ENCODE measurements at places on chromosomes 1 and 21.

GRCh38 chr1:247304031-247304430 lies 27.6 kb downstream of the ZNF496 start:
- no peak for DNase-seq

GRCh38 chr1:169236143-169236542 lies 129.7 kb downstream of the ATP1B1 start:
- no peak for DNase-seq

DNA sequence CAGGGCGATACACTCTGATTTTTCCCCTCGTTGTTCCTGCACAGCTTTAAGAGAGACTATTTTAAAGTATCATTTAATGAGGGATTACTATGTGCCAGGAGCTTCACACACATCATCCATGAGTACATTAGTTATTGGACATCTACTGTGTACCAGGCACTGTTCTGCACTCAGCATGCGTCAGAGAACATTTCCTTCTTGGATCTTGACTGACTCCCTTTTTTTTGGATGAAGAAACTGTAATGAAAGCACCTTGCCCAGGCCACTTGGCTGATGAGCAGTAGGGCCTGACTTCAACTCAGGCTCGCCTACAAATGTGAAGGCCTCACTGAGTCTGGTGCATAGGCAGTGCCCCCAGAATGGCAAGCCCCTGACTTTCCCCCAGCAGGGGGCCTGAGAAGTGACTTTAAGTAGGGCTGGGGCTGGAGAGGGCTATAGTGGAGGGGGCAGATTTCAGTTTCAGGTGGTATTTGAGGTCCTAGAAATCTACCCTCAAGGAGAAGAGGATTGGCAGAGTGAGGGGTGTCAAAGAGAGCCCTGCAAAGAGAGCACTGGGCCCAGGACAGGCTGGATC lies 50.0 kb downstream of the PTPRU start:
- no peak for DNase-seq

DNA sequence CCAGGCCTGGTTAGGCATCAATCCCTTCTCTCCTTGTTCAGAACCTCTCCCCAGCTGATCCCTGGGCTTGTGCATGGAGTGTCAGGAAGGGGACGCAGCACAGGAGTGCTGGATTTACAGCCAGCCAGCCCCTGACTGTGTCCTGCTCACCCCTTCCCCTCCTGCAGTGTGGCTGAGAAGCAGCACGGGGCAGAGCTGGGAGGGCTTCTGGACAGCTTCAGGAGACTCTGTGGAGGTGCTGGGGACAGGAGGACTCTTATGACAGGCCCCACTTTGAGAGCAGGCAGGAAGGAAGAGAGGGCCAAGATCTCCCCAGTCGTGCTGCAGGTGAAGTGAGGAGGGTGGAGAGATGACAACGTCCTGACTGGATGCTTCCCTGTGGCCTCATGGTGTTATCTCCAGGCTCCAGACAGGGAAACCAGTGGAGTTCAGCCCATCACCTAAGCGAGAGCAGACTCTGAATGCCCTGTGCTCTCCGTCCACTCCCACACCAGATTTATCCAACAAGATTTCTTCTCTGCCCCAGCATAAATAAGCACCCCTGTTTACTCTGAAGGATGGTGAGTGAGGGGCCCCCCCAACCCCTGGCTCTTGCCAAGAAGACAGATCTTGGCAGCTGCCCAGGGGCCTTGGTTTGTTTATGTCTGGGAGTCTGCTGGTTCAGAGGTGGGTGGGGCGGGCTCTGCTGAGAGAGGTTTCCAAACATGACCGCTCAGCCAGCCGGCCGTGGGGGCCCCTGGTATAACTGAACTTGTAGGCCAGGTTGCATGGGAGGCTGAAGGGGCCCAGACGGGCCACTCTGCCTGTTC lies 21.3 kb downstream of the TMCC2 start:
- DNase-seq, result peak; percentile 30

DNA sequence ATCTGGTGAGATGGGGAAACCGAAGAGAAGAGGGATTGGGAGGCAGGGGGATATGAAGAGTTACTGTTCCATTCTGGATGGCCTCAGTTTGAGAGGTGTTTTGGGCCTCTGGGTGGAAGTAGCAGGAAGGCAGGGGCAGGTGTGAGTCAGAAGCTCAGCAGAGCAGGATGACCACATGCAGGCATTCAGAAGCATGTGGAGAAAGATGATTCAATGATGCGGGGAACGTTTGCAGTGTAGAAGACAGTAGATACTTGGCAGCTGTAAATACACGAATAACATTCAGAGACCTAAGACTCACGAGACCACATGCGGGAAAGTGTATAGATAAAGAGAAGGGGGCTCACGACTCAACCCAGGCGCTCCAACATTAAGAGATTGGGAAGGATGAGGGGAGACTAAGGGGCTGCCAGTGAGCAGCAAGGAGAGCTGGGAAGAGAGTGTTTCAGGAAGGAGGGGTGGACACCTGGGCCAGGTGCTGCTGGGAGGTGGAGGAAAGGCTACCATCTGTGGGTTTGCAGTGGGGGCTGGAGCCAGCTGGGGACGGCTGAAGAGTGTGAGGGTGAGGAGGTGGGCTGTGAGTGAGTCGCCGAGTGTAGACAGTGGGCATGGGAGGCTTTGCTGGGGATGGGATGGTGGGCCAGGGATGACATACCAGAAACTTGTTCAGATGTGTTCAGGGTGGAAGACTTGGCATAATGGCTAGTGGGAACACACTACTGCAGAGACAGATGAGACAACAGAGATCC lies 5.8 kb upstream of the EPS8L3 start:
- no peak for DNase-seq

DNA sequence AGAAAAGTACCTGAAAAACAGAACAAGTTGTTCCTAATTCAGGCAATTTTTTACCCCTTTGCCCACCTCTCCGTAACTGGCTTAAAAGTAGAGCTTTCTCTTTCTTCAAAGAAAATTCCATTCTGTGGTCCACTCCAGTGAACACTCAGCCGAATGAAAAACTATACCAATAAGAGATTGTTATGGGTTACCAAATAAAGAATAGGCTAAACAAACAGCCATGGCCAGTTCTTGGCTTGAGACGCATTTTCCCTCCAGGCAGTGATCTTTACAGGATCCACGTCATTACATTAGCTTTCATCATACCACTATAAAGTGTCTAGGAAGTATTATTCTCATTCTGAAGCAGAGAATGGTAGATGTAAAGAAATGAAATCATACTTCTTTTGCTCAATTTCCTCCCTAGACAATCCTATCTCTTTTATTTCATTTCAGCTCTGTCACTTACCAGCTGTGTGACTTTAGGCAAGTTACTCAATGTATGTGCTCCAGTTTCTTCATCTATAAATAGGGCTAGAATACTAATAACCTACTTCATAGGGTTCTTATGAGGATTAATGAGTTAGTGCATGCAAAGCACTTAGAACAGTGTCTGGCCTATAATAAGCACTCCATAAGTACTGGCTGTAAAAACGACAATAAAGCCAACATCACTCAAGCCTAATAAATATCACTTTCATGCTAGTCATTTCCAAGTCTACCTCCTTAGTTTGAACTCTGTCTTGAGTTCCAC lies 26.5 kb upstream of the TRIM45 start:
- DNase-seq, result no peak

DNA sequence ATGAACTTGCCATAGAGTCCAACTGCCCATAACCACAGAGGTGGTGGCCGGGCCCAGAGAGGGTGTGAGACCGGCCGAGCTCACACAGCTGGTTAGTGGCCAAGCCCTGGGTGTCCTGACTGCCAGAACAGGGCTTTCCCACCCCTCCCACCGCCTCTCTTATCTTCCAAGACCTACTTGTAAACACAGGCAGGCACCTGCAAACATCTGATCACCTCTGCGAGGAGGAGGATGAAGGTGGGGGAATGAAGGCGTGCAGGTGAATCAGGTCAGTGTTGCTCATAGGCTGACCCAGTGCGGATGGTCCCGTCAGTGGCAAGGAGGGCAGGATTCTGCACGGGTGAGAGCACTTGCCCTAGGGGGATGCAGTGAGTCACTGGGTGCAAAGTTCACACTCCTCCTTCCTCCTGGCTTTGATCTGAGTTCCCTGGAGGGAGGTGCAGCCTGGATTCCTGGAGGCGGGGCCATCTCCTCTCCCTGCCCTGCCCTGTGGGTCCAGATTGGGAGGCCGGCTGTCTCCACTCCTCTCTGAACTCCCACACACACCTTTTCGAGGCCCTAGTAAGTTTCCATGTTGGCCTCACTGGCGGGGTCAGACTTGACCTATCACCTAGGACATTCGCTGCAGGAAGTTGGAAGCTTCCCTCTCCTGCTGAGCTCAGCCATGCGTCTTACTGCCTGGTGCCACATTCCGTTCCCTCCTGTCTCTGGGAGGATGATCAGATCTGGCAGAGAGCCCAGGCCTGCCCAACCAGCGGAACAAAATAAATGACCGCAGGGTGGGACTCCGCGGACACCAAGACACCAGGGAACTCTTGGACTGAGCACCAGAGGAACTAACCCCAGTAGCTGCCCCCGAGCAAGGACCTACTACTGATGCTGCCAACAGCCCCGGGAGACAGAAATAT lies 7.3 kb downstream of the UQCRHL start:
- DNase-seq, result peak; percentile 77

- peak; percentile 48 for DNase-seq
These were observed 38.1 kb downstream of the VANGL2 start for GRCh38 chr1:160438317-160438918.

All from OCI-M1 (cell line).